ENCODE measurements at places on chromosomes 11 and 22.
A peak's percentile ranks its signal among the peaks of the same experiment; 100 is the strongest.

GRCh38 chr11:122780296-122780949 lies 57.9 kb upstream of the CRTAM start:
- DNase-seq = no peak

GRCh38 chr11:76270389-76270788 lies 64.1 kb upstream of the WNT11 start:
- DNase-seq = no peak

- DNase-seq = no peak
Observed at GRCh38 chr11:65778431-65778900, 2.3 kb downstream of the AP5B1 start.

- no peak for DNase-seq
Observed at GRCh38 chr11:28343304-28344233, 235.4 kb downstream of the METTL15 start.

GRCh38 chr11:134350381-134350780 lies 18.6 kb downstream of the GLB1L2 start:
- DNase-seq = no peak

DNA sequence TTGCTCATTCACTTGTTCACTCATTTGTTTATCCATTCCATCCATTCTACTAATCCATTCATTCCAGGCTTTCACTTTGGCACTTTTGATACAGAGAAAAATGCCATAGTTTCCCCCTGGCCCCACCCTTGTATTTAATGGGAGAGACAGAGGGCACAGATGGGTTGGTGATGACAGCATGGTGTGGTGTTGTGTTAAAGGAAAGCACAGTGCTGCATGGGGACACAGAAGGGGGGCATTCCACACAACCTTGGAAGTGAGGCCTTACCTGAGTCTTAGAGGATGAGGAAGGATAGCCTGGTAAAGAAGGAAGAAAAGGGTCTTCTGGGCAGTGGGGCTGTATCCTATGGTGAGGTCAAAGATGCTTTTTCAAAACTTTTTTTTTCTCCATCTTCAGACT lies 248.5 kb upstream of the C11orf87 start:
- no peak for DNase-seq

- no peak for DNase-seq
Observed at GRCh38 chr22:20429254-20430100, 8.1 kb downstream of the SCARF2 start.

DNA sequence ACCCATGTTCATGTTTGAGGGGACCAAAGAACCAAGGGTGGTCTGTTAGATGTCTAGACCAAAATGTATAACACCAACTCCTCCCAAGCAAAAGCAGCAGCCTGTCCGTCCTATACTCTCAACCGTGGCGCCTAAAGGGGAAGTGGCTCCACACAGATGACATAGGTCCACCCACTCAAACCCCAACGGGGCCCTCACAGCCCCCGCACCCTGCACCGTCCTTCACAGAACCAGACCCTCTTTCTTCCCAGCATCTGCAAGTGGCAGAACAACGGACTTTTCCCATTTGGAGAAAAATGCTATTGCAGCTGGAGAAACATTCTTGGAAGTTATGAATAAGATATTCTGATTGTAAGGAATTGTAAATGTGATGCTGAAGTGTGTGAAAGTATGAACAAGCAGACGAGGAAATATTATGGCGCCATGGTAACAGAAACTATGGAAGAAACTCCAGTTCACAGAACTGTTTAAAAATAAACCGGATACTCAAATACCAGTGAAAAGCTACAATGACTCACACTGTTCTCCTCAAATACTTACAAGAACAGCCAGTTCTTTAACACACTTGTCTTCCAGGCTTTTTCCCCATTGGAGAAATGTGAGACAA lies 76.5 kb upstream of the ARFGAP3 start:
- DNase-seq = peak; percentile 32

GRCh38 chr22:34000879-34001526 lies 80.7 kb upstream of the LARGE1 start:
- no peak for DNase-seq

- DNase-seq = no peak
Observed at GRCh38 chr11:27118371-27118770, 77.8 kb downstream of the BBOX1 start.

GRCh38 chr11:128894685-128895084 lies 3.5 kb downstream of the KCNJ5 start:
- no peak for DNase-seq

DNA sequence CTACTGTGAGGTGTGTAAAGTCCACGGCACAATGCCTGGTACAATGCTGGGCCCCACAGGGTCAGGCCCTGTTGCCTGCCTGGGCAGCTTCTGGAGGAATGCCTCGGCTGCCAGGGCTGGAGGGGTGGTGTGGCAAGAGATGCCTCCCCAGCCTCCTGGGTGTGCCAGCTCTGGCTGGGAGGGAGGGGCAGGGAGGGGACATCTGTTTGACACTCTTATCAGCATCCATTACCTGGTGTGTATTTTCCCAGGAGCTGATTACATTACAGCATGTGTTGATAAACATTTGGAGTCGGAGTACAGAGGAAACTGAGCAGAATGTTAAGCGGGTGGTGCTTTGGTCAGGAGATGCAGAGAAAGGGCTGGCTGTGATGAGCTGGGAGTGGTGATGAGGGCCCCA lies 11.0 kb upstream of the NECTIN1 start:
- no peak for DNase-seq

DNA sequence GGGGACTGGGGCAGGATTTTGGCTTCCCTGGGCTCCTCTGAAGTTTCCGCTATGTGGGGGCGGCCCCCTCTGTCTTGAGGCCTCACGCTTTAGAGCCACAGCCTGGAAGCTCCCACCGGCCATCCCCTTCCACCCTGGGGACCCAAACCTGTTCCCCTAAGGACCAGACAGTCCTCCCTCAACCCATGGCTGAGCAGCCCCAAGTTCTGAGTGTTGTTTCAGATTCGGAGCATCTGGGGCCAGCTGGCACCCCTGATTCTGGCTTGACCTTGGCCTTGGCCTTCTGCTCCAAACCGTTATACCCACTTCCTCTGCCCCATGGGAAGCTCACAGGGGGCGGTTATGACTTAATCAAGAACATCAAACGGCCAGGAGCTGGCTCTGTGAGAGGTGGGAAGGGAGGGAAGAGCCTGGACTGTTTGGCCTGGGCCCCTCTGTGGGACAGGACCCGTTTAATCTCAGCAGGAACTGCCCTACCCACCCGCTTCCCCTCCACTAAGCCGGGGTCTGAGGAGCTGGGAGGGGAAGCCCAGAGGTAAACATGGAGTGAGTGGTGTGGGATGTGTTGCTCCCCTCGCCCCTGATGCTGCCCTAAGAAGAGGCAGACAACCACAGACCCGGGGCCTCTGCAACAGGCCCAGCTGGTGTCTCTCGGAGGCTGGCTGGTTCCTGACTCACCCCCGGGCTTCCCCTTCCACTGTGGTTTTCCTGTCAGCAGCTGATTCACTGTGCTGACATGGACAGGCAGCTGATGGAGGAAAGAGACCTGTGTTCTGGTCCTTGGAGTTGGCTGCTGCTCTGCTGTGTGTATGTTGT lies 3.4 kb downstream of the CD82 start:
- peak; percentile 77 for DNase-seq

- DNase-seq = no peak
Observed at GRCh38 chr11:2293984-2294925, 7.5 kb downstream of the C11orf21 start.

- DNase-seq = no peak
Observed at GRCh38 chr22:31044262-31044861, 36.8 kb upstream of the SMTN start.

DNA sequence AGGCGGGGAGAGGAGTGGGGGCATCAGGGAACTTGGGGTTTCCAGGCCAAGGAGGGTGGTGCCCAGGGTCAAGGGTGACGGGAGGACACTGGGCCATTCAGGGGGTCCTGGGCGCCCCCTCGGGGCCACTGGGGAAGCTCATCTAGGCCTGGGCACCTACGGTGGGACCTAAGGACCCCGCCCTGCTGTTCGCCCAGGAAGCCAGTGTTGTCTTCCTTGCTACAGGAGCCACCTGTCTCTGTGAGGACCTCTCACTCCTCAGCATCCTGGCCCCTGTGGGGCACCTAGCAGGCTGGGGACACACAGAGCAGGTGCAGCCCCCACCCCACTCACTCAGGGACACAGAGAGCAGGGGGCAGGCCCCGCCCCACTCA lies 191.6 kb downstream of the IGLL1 start:
- no peak for DNase-seq

DNA sequence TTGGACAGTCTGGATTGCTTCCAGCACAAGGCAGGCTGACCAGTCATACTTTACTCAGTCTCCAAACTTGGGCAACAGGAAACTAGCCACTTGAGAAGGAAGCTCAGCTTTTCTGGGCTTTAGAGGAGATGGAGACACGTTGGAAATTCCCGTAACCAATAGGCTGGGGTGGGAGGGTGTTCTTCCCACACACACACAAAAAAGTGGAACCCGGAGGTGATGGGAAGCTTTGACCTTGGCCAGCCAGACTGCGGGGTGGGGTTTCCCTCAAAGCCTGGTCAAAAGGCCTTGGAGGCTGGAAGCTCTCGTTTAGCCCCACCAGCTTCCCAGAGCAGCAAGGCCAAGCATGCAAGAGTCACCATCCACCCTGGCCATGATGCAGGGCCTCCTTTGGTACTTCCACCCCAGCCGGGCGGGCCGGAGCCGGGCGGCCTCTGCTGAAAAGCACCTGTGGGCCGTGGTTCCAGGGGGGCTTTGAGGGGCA lies 126.2 kb downstream of the BCR start:
- DNase-seq = no peak

DNA sequence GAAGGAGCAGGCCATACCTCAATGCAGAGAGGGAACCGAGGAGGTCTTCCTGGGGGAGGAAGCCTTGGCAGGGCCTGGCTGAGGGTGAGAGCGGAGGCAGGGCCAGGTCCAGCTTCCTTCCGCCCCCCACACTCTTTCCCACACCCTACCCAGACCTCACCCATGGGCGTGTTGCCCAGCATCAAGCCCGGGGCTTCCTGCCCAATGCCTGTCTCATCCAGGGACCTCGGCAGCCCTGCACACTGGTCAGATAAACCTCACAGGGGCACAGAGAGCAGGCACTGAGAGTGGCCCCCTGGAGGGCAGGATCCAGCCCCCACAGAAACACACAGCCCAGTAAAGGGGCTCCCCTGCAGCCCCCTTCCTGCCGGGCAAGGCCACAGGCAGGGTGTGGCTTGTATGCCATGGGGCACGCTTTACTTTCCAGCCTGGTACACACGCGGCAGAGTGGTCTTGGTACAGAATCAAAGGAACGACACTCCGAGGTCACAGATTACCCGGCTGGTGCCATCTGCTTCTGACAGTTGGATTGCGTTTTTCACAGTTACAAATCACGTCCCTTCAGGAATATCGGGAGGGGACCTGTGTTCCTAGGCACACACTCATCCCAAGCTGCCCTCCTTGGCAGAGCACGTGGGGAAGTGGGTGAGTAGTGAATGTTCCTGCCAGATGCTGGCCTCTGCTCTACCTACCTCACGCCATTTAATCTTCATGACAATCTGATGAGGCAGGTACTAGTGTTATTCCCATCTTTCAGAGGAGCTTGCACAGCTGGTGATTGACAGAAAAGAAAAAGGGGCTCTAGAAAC lies 20.0 kb upstream of the CD5 start:
- DNase-seq = no peak

DNA sequence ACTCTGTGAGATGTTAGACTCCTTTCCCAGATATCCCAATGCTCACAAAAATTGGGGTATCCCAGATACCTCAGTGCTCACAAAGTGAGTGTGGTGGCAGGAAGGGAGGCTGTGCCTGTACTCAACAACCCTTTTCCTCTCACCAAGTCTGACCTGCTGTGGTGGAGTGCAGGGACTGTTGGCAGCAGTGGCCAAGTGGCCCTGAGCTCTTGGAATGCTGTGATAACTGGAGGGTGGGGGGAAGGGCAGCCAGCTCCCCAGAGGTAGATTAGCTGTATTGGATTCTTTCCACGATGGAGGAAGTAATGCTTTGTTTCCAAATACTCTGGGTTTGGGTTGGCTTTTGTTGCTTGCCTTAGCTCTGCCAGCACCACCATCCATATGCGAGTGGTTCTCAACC lies 46.0 kb upstream of the OR9Q1 start:
- DNase-seq = no peak

DNA sequence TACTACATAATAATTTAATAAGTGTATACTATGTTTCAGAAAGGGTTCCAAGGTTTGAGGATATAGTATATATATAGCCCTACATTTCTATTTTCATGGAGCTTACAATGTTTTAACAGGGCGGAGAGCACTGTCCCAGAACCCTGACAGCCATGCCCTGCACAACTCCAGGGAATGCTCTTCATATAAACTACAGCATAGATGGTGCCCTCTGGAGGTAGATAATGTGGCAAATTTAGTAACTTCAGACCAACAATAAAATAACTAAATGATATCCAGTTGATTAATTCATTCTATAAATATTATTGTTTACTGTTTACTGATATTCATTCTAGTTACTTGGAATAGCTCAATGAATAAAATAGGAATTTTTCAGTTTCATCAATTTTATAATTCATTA lies 693.7 kb upstream of the CCDC179 start:
- DNase-seq = no peak

DNA sequence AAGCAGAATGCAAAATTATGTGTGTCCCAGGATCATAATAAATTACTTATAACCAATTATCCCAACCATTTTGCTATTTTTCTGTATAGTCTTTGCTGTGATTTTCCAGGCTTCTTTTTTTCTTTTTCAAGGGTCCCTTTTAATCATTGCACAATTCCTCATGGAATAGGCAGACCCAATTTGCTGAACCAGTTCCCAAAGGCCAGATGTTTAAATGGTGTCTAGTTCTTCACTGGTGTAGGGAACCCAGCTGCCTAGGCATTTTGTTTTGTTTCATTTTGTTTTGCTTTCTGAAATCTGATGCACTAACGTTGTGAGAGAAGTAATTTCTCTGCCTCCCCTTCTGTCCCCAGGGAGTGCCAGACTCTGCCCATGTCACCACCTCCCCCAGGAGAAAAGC lies 60.4 kb downstream of the CHST1 start:
- no peak for DNase-seq

DNA sequence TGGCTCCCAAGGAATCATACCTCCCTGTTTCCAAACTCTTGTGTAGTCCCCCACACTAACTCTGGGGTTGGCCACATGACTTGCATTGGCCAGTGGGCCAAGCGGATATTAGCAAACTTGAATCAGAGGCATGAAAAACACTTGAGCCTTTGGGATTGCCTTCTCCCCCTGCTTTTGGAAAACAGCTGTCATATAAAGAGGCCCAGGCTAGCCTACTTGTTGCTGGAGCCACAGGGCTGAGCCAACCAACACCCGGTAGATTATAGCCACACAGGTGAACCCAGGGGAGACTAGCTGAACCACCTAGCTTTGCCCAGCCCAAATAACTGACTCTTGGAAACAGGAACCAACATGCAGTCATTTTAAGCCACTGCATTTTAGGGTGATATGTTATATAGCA lies 354.8 kb downstream of the TENM4 start:
- no peak for DNase-seq

GRCh38 chr11:69084371-69084770 lies 35.6 kb downstream of the TPCN2 start:
- DNase-seq = no peak

DNA sequence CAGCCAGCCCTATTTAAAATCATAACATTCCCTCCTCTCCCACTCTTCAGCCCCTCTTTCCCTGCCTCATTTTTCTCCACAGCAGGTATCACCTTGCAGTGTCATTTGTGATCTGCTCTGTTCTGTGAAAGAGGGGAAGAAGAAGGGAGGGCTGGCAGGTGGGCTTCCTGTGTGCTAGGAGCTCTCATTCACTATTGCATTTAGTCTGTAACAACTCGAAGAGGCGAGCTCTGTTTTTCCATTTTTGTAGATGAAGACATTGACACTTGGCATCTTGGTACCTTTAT lies 52.1 kb upstream of the CRYBB3 start:
- no peak for DNase-seq

GRCh38 chr11:33463059-33463458 lies 205.9 kb downstream of the HIPK3 start:
- no peak for DNase-seq

Measured in Ammon's horn (tissue), 1 donor.